ENCODE measurements at places on chromosomes 12 and 14.

DNA sequence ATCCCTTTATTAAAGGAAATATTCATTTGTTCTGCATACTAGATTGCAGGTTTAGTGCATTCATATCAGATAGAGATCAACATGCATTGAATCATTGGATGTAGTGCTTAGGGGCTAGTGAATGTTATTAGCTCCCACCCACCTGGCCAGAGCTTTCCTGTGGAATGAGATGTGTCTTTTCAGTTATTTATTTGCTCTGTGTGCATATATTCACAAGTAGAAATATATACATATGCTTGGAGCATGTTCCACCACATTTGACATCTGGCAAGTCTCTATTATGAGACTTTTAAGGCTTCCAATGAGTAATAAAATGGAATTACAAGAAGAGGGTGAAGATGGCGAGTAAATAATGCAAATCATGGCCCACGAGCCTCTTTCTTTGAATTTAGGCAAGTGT lies 180.0 kb upstream of the LMO3 start:
- no peak for DNase-seq

GRCh38 chr12:131865180-131865875 lies 29.1 kb upstream of the ULK1 start:
- DNase-seq: no peak

DNA sequence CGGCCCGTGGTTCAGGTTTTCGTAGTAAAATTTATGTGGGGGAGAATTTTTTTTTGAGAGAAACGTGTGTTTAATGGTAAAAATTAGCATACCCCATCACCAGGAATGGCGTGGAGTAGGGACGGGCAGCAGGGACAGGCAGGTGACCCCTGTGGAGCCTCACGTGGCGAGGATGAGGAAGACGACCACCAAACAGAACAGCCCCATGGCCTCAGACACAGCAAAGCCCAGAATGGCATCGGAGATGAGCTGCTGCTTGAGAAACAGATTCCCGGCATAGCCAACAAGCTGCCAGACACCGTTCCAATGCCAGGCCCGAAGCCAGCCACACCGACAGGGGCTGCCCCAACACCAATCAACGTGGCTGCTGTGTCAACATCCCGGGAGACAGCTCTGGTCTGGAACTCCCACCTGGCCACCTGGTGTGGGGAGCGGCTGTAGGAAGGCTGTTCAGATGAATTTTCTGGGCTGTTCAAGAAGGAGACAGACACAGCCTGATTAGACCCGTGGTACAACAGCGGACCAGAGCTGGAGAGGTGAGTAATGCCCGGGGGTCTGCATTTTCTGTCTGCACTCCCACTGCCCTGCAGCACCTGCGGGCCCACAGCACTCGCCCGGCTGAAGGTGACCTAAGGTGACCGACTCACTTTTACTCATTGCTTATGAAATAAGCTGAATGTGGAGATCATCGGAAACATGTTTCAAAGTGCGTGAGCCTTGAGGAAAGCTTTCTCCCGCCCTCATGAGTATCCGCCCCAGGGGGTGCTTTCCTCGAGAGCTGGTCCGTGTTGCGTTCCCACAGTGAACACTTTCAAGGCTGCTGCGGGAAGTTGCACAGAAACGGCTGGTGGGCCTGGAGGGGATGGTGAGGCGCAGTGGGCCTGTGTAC lies 10.6 kb downstream of the TMEM121 start:
- DNase-seq: no peak

DNA sequence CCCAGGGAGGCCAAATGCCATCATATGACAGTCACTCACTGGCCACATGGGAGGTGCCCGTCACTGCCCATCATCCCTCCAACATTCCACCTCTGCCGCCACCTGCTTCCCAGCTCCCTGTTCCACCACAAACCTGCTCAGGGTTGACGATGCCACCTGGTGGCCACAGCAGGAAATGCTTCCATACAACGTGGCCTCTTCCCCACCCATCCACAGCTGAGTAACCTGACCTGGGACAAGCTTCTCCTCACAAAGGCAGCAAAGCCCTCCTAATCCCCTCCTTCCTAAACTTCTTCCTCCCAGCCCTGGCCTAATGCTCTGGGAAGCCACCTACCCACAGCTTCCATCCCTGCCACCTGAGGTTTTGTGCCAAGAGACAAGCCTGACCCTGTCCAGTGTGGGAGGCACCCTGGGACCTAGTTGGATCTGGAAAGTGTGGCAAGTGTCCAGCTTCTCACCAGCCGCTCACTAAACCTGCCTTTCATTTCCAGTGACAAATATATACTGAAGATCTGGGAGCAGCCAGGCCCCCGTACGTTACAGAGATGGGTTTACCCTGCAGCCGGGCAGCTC lies 4.3 kb downstream of the DEGS2 start:
- DNase-seq: no peak

- no peak for DNase-seq
Measured at GRCh38 chr12:11684393-11684792, 34.9 kb downstream of the ETV6 start.

DNA sequence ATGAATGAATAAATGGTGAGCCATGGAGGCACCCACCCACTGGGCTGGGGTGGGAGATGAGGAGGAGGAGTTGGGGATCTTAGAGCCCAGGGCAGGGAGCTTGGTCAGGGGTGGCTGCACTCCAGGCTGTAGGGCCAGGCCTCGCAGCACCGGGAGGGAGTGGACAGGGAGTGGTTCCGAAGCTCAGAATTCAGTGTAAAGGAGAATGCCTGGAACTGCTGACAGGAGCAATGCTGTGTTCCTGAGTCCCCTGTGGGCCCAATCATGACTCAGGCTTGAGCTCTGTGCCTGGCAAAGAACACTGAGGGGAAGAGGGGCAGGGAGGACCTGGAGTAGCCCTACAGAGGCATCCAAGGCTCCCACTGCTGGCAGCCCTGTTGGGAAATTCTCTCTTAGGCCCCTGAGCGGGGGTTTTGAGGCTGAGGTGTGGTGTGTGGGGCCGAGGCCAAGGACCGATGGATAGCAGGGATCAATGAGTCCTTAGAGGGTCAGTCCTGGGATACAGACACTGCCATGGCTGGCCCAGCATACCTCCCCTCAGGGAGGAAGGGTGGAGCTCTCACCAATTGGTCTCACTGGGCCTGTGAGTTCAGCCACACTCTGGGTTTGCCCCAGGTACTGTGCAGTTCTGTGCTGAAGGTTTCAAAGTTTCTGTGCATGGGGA lies 9.5 kb upstream of the RABGGTA start:
- DNase-seq: no peak

DNA sequence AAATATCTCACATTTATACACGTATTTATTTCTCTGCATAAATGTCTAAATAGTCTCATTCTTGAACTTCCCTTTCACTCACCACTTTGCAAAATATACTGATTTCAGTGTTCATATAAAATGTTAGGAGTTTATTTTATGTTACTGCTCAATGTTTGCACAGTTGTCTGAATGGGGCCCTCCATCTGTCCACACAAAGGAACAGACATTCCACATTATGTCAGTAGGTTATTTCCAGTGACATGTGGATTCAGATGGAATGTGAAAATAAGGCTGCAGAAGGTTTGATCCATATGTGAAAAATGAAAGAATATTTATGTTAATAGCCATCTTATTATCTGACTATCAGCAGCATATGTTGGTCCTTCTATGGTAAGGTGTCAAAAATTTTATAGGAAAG lies 994.4 kb upstream of the SEL1L start:
- DNase-seq: no peak

- no peak for DNase-seq
Measured at GRCh38 chr12:131122631-131123030, 168.9 kb downstream of the ADGRD1 start.

- peak; percentile 71 for DNase-seq
Measured at GRCh38 chr14:51776102-51776894, 84.1 kb upstream of the GNG2 start.

DNA sequence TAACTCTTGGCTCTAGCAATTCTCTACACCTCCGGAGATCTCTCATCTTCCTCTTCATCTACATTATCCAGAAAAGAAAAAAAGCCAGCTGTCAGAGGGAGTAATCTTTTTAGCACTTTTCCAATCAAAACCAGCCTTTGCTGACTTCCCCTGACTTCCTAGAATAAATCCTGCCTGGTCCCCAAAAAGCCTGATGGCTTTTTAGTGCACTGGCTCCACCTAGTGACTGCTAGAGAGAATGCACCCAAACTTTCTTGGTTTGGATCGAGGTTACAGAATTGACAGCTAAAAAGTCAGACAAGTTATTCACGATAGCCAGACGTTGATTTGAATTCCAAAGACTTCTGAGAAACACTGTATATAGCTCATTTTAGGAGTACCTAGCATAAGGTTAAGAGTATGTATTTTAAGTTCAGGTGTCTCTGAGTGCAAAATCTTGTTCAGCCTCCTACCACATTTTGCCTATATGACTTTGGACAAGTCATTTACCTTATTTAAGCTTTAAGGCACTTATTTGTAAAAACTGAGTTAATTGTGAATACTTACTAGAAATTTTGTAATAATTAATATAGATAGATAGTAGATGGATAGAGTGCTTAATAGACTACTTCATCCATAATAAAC lies 185.7 kb upstream of the GRIN2B start:
- peak; percentile 14 for DNase-seq

GRCh38 chr12:10540776-10541205 lies 35.1 kb downstream of the EIF2S3B start:
- peak; percentile 14 for DNase-seq

GRCh38 chr12:77796775-77797174 lies 33.9 kb upstream of the NAV3 start:
- peak; percentile 13 for DNase-seq

DNA sequence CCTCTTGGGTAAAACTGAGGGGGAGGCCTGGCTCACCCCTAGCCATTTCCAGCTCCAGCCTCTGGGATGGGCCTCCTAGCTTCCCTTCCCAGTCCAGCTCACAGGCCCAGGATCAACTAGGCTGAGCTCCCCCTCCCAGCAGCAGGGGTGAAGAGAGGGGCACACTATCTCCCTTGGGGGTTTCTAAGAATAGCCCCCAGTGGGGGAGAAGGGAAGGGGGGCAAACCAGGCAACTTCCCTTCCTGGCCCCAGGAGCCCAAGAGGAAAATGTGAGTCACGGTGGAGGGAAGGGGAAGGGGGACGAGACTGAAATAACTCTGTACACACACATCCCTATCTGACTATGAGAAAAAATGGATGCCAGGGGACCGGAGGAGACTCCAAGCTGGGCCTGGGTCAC lies 9.0 kb downstream of the ADCY6 start:
- DNase-seq: peak; percentile 64
